ENCODE measurements at places on chromosomes 7 and 10.
A peak's percentile ranks its signal among the peaks of the same experiment; 100 is the strongest.

DNA sequence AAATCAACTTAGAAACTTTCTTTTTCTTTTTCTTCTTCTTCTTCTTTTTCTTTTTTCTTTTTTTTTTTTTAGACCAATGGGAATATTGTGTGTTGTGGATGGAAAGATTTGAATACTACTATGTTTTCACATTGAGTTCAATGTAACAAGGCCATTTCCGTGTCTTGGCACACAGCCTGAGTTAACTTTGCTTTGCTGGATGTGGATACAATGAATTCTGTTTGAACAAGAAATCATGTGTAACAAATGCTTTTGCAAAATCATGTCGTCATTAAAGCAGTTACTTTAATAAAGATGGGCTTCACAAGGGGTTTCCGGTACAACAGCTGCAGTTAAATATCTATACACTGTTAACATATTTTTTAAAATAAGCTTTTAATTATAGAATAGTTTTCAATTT, 13.5 kb upstream of the ENTPD1 start:
- no peaks in the 10 kb centered on the region for H3K27me3 ChIP-seq
- H3K4me1 ChIP-seq, result peaks cover 9% of the 10 kb centered on the region
- peak overlapping the region; percentile 85 for H3K27ac ChIP-seq
- H3K36me3 ChIP-seq, result no peaks in the 10 kb centered on the region
- peak overlapping the region; percentile 44 for H3K4me3 ChIP-seq

DNA sequence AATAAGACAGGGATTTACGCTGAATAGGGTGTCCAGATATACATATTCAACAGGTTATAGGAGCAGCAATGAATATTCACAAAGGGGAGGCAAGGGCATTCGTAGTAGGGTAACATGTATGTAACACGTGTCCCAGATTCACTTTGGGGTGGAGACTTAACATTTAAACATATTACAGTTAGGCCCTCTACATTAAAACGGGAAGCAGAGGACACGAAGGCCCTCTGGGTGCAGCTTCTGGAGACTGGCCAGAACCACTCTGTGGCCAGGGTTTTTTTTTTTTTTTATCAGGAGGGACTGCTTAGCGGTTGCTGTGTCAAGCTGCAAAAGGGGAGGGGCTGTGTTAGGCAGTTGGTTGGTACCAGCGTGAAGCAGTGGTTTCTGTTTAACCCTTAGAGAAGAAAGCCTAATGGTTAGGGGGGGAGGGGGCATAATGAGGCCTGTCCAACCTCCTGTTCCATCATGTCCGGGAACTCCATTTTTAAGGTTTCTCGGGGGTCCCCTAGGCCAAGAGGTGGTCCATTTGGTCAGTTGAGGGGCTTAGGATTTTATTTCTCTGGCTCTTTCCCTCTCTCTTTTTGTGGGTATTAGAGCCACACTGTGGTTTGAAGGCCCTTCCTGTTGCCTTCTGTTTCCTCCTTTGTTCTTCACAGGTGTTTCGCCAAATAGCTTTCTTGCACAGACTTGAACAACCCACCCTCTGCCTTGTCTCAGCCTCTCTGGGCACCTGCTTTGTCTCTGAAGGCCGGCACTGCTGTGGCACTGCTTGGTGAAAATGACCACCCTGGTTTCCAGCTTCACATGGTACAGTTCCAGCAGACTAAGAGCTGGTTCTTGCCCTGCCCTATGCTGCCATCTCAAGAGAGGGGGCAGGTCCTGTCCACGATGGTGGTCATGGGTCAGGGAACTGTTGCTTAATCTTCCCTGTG, 26.4 kb downstream of the PRF1 start:
- H3K36me3 ChIP-seq, result no peaks in the 10 kb centered on the region
- H3K27ac ChIP-seq, result peak overlapping the region; percentile 89
- DNase-seq, result peak; percentile 81
- H3K27me3 ChIP-seq, result no peaks in the 10 kb centered on the region
- H3K4me3 ChIP-seq, result peak overlapping the region; percentile 26

- no peak for DNase-seq
- no peaks in the 10 kb centered on the region for H3K4me1 ChIP-seq
These were observed 610.6 kb downstream of the SDK1 start for GRCh38 chr7:3911685-3912084.

DNA sequence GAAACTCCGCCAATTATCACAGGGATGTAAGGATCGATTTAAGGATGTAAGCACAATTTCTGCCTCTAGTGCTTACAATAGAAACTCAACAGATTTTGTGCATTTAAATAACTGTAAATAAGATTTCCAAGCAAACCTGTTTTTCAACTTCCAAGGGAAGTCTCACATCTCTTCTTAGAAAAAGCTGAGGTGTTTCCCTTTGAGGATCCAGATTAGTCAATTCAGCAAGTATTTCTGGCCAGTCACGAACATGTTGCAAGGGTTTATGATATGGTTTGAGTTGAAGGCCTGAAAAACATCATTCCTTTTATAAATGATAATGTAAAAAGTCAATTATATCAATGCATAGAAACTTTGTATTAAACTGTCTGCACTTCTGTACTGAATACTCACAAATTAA, 23.9 kb downstream of the KRIT1 start:
- no peaks in the 10 kb centered on the region for H3K4me1 ChIP-seq
- no peak for DNase-seq
- H3K36me3 ChIP-seq, result peaks cover 1% of the 10 kb centered on the region
- no peak overlapping the region for H3K27ac ChIP-seq

Data from GM12878 (cell line).